ENCODE measurements at places on chromosomes 16 and 17.

DNA sequence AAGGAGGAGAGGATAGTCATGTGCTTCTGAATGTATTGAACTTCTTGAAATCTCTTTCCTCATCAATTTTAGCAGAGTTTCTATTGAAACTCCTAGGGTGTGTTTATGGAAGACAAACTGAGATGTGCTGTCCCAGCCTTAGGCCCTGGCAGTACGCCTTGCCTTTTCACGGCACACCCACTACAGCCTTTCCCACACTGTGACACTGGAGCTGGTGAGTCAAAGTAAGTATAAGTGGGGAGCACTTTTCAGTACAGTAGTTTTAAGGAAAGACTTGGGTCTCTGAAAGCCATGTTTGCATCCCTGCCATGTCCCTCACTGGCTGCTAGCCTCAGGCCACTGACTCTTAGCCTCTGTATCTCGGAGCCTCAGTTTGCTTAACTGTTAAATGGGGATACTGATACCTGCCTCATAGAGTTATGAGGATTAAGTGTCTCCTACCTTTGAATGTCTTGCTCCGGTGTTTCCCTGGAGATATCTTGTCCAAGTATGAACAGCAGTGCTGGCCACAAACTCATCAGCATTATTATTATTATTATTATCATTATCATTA, 144.7 kb upstream of the CRHR1 start:
- no peak for DNase-seq

DNA sequence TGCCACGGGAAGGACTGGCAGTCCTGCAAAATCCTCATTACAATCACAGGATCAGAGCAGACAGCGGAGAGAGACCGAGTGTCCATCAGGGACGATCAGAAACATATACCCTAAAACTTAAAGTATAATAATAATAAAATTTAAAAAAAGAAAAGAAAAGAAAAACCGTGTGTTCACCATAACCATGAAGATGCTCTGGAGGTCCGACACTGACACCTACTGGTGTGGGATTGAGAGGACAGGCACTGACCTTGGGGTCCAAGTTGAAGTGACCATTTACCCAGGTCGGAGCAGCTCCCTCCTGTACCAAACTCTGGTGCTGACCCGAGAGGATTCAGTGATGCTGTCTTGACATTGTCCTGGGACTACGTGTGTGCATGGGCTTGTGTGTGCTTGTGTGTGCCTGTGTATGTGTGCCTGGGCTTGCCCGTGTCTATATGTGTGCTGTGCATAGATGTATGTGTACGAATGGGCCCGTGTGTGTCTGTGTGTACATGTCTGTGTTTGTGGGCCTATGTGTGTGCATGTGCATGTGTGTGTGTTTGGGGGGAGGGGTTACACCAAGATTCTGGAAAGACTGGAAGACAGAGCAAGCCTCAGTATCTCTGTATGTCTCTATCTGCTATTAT, 10.0 kb upstream of the CD300LD start:
- no peak for DNase-seq

DNA sequence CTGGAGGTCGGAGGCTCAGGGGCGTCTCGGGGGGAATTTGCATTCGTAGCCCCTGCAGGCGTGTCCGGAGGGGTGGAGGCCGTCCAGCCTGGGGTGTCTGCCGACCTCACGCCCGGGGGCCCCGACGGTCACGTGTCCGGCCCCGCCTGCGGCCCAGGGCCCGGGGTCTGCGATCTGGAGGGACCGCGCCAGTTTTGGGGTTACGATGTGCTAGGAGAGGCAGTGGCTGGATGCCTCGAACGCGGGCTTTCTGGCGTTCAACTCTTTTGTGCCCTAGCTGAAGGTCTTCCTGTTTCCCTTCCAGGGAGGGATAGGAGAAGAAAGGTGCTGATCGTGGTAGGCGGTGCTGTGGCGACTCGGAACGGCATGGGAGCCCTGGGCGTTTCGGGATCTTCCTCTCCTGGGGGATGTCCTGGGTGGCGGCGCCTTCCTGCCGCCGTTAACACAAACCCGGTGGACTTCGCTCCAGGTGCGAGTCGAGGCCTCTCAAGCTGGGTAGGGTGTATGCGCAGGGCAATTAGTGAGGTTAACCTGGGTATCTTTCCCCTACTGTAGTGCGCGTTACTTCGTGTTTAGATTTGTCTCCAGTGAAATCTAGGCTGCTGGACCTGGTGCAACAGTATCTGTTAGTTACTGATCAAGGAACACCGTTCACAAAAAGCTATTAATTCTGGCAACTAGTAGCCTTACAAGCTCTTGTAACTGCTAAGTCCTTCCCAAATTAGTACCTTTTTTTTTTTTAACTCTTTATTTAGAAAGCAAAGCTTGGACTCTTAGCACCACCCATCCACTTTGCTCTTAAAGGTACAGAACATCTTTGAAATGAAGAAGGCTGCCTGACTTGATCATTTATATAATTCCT, 1.3 kb downstream of the AKAP1 start:
- no peak for DNase-seq

DNA sequence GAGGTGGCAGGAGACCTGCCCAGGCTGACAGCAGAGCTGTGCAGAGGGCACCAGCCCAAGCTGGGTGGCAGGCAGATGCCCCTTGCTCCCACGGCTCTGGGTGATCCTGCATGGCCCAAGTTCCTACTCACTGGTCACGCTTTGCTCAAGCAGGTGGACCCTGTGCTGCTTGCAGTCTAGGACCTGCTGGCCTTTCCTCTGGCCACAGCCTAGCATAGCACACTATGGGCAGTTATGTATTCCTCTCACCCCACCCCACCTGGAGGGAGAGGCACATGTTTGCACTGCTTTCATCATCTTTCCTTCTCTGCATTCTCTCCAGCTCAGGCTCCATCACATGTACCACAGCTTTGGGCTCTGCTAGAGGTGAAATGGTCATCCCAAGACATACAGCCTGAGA, 19.6 kb upstream of the SREBF1 start:
- no peak for DNase-seq

- no peak for DNase-seq
These were observed 729.4 kb downstream of the CDH11 start for GRCh38 chr16:64392456-64392855.

DNA sequence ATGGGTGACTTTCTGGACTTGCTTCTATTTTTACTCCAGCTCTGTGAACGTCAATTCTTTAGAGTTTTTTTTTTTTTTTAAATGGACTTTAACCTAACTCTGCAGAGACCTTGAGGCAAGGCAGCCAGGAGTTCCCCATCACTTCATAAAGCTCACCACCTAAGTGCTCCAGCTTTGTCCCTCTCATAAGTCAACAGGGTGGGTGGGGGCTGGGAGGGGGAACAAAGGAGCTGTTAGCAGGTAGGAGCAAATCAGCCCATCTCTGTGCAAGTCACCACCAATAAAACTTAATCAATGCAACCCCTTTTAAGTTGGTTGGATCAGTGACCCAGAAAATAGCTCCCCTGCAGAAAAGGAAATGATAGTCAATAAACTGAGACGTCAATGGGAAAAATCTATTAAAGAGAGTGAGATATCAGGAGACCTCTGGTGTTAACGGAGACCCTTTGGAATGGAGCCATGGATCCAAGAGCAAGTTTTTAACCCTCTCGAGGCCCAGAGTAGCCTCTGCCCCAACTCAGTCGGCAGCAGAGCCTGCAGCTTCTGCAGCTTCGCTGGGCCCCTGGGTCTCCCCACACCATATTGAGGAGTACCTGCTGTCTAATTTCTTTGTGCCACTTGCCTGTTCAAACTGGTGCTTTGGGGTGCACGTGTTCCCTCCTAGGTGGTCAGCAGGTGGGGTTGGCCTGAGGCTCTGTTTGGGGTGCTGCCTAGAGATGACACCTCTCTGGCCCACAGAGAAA, 27.6 kb upstream of the ETV4 start:
- DNase-seq = no peak

- DNase-seq = no peak
These were observed 44.4 kb downstream of the YPEL2 start for GRCh38 chr17:59375857-59376256.

DNA sequence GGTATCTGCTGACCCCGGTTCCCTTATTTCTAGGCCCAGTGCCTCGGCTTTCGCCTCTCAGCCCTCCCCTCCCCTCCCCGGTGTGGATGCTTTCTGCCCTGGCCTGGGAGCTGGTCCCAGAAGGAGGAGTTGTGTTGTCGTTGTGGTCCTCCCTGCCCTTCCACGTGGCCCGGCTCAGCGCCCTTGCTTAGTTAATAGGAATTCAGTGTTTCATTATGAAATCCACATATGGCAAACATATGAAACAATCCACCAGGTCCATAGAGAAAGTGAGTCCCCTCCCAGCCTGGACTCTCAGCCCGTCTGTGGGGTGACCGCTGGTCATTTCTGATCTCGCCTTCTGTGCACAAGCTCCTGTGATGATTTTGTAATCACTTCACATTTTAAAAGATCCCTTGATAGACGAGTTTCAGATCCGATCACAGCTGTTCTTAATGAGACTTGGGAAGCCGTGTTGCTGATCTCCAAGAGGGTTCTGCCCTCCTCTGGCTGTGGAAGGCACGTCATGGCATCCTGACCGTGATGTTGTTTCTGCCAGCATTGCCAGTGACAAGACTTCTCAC, 112.1 kb downstream of the BANP start:
- no peak for DNase-seq

DNA sequence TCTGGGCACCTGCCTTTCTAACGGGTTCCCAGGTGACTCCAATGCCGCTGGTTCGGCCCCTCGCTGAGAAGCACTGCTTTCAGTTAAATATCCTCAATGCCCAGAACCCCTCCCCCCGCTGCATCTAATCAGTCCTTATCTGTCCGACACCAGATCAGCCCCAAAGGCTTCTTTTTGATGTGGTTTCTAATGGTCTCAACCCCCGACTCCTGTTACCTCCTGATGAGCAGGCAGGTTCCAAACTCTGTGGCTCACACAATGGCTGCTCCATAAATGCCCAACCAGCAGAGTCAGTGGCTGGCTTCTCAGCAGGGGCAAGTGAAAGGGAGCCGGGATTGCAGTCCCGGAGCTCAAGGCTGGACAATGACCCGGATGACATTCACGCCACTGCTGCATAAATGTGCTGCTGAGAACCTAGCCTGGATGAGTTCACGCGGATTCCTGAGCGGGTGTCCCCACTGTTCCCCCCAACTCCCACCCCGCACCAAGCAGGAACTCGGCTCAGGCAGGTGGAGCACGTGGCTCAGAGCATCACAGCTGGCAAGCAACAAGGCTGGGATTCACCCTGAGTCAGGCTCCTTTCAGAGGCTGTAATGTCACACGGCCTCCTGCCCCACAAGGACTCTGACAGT, 1.0 kb upstream of the SLC38A8 start:
- no peak for DNase-seq

DNA sequence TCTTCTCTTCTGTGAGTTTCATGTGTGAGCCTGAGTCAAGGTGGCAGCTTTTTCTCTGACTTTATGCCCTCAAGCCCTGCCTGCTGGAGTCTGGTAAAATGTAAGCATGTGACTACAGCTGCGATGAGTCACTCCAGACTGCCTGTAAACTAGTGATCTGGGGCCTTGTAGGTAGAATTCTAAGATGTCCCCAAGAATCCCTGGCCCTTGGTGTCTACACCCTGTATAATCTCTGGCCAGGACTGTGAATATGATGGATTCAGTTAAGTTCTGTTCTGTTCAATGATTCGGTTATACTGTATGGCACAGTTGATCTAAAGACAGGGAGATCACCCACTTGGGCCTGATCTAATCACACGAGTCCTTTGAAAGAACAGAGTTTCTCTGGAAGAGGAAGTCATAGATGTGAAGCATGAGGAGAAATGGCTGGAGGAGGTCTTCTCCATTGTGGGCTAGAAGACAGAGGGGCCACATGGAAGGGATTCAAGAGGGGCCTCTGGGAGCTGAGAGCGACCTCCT, 29.8 kb downstream of the PRSS54 start:
- DNase-seq = peak; percentile 78

DNA sequence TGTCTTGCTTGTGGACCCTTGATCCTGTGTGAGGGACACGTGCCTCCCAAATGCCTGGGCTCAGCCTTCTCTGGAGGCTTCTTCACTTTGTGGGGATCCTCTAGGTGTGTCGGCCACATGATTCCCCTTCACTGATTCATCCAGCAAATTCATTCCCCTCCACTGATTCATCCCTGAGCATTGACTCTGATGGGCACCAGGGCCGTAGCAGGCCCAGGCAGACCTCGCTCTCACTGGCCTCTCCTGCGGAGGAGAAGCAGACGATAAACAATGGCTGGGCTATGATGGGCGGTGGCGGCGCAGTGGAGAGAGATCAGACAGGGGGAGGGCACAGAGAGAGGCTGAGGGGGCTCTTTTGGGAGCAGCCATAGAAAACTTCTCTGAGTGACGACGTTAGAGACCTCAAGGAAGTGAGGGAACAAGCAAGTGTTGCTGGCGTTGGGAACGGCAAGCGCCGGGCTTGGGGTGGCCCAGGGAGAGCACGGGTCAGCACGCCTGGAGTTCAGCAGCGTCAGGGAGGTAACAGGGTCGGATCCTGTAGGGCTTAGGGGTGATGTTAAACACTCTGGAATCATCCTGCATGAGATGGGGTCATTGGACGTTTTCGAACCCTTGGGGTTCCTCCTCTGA, 17.5 kb upstream of the RPTOR start:
- peak; percentile 16 for DNase-seq

GRCh38 chr16:62712566-62712965, 676.3 kb upstream of the CDH8 start:
- no peak for DNase-seq

DNA sequence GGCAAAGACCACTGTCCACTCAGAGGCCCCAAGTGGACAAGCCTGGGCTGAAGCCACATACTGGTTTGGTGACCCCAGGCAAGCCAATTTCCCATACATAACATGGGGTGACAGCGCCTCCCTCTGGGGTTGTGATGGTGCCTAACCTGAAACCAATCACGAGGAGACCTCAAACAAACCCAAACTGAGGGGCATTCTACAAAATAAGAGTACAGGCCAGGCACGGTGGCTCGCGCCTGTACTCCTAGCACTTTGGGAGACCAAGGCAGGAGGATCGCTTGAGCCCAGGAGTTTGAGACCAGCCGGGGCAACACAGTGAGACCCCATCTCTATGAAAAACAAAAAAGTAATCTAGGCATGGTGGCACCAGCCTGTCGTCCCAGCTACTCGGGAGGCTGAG, 3.6 kb downstream of the P2RX5 start:
- DNase-seq = no peak

DNA sequence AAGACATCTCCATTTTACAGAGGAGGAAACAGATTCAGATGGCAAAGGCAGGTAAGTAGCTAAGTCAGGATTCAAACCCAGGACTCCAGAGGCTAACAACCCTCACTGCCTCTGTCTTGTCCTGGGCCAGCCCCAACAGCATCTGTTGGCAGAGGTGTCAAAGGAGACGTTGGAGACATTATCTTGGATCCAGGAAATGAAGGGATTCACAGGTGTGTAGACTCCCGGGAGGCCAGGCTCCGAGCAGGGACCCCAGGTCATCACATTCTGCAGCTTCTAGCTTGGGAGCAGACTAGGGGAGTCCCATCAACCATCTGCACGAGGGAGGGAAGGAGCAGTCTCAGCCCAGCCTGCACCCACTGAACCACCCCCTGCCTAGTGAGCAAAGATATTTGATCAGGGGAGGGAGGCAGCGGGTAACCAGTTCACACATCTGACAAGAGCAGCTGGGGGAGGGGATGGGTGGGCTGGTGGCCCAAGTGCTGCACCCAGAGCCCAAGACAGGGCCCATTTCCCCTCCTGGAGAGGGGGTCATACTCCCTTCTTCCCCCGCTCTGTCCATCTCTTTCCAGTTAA, 1.0 kb upstream of the B9D1 start:
- no peak for DNase-seq
